SK-N-MC (cell line): ENCODE measurements at places on chromosomes 7 and 10.

DNA sequence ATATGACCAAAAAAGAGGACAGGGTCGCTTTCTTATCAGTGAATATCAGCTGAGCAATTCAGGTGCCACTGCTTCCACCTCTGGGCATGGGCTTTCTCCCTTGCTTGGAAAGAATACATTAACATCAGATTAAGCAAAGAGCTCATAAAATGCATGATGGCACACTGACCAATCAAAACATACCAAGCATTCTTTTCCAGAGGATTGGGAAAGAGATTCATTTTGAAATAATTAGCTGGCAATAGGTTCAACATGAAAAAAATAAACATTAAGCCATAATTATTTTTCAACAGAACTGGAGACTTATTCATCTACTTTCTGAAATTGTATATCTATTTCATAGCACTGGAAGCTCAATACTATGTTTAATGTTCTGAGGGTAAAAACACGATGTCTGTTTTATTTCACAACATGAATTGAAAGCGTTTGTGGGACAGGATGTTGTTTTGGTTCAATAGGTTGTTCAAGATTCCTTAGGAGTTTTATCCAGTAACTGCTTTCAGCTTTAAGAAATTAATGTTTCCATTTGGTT lies 53.2 kb downstream of the TFAM start:
- no peak for DNase-seq

GRCh38 chr7:33554046-33554445 lies 351.3 kb upstream of the BMPER start:
- no peak for DNase-seq

- no peak for DNase-seq
Measured at GRCh38 chr10:104109908-104110662, 11.9 kb upstream of the SFR1 start.

DNA sequence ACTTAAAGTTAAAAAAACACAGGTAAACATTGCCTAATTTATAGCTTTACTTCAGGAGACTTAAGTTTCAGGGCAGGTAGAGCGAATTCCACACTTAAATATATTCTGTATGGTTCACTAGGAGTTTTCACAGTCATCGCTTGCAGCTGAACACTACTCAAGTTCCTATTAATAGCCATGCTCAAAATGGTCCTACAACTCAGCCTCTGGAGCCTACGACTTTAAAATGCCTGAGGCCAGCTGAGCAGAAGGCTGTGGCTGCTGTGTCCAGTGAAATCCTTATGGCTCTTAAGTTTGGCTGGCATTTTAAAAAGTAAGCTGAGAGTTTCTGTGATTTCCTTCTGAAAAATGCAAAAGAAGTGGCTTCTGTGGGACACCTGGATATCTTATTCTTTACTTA lies 105.4 kb upstream of the GLI3 start:
- no peak for DNase-seq

GRCh38 chr7:135159359-135160085 lies 11.0 kb downstream of the CYREN start:
- no peak for DNase-seq

- DNase-seq = no peak
Measured at GRCh38 chr7:69078997-69079769, 519.1 kb upstream of the AUTS2 start.

- DNase-seq = no peak
Measured at GRCh38 chr7:104179178-104179577, 28.6 kb downstream of the ORC5 start.

DNA sequence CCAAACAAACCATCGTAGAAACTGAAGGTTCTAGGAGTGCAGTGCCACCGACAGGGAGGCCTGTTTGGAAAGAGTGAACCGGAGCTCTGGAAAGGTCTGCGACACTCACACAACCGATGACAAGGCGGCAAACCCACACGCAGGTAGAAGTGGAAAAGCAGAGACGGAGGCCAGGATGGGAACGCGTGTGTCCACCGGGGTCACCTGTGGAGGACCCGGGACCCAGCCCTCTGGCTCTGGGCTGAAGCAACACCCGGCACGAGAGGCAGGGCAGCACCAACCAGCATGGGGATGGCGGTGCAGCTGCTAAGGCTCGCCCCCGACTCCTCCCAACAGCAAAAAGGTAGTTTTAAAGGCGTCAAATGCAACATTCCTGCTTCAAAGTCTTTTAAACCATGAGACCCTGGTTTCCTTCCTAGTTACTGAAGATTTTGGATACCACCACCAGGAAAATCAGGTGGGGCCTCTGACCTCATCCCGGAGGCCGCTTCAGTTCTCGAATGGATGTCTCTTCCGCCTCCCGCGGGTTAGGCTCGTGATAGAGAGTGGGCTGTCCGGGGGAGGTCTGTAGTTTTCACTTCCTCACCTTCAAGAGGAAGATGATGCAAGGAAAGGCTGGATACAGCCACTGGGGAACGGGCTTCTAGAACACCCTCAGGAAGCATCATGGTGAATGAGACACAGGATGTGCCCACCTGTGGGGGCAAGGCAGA lies 115.5 kb downstream of the SMURF1 start:
- DNase-seq = no peak

GRCh38 chr7:143391462-143392404 lies 10.6 kb downstream of the ZYX start:
- DNase-seq = no peak

DNA sequence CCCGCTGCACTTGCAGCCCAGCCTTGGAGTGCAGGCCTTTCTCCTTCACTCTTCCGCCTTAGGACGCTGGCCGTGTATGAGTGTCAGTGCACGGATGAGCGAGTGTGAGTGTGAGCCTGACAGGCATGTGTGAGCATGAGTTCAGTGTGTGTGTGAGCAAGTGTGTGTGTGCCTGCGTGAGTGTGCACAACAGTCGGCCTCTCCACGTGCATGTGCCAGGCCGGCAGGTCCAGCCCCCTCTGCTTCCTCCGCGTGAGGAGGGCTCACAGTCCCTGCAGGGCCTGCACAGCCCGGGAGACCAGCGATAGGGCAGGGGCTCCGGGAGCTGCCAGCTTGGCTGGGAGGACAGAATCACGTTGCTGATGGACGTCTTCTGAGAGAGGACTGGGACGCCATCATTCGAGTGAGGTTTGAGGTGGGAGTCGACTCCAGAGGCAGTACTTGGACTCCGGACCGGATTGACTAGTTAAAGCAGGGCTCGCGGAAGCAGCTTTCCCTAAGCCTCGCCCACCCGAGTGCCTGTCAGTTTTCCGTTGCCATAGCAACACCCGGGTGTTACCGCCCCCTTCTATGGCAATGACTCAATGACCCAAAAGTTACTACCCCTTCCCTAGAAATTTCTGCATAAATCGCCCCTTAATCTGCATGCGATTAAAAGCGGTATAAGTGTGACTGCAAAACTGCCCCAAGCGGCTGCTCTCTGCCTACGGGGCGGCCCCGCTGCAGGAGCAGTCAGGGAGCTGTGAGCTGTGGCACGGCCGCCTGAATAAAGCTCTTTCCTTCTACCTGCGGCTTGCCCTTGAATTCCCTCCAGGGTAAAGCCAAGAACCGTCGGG lies 19.6 kb upstream of the CFAP46 start:
- no peak for DNase-seq

DNA sequence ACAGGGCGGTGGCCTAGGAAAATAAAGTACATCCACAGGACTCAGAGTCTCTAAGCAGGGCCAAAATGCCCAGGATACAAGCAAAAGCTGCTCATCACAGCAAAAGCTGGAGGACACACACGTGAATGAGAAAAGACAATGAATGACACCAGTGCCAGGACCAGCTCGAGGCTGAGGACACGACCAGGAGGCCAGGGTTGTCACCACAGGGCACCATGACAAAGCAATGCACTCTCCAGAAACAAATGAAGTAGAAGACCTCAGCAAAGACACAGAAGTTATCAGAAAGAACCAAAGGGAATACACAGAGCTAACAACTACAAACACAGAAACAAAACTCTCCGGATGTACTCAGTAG lies 92.1 kb downstream of the FOXL3 start:
- DNase-seq = no peak

GRCh38 chr7:40675741-40676140 lies 540.9 kb downstream of the SUGCT start:
- no peak for DNase-seq

DNA sequence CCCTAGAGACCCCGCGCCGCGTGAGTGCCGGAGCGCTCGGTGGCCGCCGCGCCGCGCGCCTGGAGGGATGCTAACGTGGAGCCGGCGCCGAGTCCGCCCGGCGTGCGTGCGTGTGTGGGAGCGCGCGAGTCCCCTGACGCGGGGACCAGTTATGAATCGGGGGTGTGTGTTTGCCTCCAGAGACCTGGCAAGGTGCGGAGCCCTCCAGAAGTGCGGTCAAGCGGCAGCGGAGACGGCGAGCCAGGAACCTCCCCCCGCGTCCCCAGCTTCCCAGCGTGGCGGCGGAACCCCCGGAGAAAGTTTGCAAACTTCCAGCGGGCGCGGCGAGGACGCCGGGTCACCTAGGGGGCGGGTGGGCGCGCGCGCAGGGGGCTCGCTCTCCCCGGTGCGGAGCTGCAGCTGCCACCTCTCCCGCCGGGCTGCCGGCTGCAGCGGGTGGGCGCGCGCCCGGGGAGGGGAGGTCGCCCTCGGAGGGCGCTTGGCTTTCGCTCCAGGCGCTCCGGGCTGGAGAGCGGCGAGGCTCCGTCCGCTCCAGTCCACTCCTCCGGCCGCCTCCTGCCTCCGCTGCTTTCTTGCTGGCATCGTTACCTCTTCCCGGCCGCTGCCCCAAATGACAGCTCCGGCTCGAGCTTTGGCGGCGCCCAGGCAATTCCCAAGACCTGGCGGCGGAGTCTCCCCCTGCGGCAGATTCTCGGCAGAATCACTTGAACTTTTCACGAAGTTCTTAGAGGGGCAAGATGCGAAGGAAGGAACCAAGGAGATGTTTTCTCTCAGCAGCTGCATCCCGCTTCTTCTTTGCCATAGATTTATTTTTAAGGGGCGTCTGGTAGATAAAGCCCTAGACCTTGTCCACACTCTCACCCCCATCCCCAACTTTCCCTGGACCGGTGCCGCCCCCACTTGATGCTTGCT lies 2.3 kb upstream of the CREB5 start:
- no peak for DNase-seq

DNA sequence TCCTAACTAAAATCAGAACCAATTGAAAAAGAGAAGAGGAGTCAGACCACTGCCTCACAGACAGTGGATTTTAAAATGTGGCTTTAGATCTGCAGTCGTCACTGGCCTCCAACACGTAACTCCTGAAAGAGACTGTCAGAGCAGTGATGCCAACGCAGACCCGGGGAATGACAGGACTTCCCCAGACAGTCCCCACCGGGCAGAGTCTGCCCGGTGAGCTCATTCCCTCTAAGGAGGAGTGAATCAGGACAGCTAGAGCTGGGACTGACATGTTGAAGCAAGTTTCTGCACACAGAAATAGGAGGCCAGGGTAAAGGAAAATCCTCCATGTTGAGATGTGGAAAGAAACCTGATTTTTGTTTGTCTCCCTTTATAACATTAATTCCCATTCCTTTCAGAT lies 105.0 kb downstream of the TES start:
- DNase-seq = no peak

DNA sequence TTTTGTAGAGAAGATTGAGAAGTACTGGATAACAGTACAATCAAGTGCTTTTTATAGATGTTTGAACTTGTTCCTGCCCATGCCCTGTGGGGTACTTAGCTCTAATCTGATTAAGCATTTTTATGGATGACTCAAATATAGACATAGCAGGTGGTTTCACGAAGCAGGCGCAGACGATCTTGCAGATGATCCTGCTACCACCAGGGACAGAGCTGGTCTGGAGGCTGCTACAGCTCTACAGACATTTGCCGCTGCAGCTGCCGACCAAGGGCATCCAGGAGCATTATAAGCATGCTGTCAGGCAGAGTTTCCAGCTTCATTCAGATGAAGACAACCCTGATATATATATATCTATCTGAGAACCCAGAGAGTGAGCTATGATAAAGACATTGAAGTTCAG lies 650.4 kb downstream of the NXPH1 start:
- DNase-seq = no peak

DNA sequence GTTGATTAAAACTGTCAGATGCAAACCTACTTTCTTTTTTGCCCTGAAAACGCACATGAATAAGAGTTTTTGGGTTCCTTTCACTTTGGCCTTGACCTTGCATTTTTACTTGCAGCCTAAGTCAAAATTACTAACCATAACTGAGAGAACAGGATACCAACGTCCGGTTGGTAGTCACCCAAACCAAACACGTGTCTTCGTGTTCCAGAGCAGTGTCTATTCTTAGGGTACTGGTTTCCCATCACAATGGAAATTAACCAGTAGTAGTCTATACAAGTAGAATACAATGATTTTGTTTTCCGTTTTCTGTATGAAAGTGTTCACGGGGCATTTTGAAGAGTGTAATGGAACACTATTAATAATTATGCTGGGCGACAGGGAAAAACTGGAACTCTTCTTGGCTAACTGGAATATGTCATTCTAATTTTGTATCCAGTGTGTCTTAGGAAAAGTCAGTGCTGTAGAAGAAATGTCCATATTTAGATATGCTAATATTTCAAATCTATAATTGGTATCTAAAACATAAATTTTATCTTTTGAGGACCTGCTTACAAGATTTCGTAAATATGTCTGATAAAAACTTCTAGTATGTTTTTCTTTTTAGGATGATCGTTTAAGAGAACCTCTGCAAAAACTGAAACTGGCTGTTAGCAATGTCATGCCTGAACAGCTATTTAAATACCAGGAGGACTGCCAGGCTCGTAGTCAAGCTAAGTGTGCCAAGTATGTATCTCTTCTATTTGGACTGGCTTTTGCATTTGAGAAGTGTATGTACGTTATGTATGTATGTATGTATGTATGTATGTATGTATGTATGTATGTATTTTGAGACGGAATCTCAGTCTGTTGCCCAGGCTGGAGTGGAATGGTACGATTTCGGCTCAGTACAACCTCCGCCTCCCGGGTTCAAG lies 40.9 kb downstream of the UBN2 start:
- no peak for DNase-seq

- DNase-seq = no peak
Measured at GRCh38 chr7:154746571-154747360, 256.2 kb downstream of the PAXIP1 start.

DNA sequence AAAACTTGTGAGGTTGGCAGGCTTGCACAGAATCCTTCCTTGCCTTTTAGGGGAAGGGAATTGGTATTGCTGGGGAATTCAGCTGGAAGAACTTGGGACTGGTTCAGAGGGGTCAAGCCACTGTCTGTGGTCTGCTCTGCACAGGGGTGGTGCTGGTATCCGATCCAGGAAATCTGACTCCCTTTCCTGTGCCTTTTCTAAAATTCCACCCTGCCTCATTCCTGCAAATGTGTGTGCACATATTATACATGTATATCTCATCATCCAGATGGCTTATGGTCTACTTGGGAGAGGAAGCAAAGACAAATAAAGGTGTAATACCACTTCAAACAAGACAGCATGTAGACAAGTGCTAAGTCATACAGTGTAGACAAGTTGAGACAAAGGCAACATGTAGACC lies 14.3 kb downstream of the UBTD1 start:
- no peak for DNase-seq
